Activated CD4-positive, alpha-beta T cell treated with anti-CD3 and anti-CD28 coated beads, Interleukin-2, amount 10 ng/mL, durations not matched to agents 7 days and 5 days (primary cell): ENCODE measurements at places on chromosomes 4 and X. TPM values are rescaled to one million over a fixed set of nuclear protein-coding genes. Genes with fewer than 3 reads are reported as not detected.

DNA sequence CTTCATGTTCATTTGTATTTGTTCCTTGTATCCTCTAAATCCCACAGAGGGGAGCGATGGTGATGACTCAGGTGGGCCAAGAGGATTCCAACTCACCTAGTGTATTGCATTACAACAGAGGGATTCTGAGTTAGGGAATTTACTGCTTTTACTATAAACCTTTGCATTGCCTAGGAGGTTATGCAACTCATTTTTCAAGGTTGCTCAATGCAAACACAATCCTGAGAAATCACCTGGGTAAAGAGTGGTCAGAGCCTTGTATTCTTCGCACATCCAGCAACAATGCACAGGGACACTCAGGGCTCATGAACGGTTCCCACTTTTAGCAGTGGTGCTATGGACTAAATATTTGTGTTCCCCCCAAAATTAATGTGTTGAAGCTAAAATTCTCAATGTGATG is 28.6 kb upstream of the LSM6 start:
- no peak overlapping the region for H3K4me3 ChIP-seq
- DNase-seq, result no peak
- H3K27me3 ChIP-seq, result peaks cover 2% of the 10 kb centered on the region
- H3K4me1 ChIP-seq, result no peaks in the 10 kb centered on the region
- H3K27ac ChIP-seq, result no peak overlapping the region

- H3K4me1 ChIP-seq, result peaks cover 13% of the 10 kb centered on the region
- peak; percentile 33 for DNase-seq
- H3K4me3 ChIP-seq, result peak overlapping the region; percentile 53
- peak overlapping the region; percentile 52 for H3K27ac ChIP-seq
- no peaks in the 10 kb centered on the region for H3K27me3 ChIP-seq
Observed at GRCh38 chr4:4502694-4503311, 39.0 kb downstream of the STX18 start.

DNA sequence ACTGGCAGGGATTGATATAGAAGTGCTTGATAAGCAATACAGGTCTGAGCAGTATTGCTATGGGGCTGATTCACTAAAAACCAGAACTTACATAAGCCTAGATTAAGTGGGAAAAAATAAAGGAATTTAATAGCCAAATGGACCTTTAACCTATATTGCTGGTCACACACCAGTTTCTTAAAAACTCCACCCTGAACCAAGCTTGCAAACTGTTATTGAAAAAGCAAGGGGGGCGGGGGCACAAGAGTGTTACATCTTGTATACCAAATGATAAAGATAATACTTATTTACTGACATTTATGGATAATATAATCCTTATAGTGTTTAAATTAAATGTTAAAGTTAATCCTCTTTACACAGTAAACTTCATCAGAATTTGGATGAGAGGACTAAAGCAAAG is 40.3 kb upstream of the PITX2 start:
- H3K36me3 ChIP-seq, result no peaks in the 10 kb centered on the region
- H3K27me3 ChIP-seq, result peaks cover 2% of the 10 kb centered on the region
- no peak overlapping the region for H3K27ac ChIP-seq
- no peaks in the 10 kb centered on the region for H3K4me1 ChIP-seq
- no peak overlapping the region for H3K4me3 ChIP-seq
- no peak for DNase-seq

DNA sequence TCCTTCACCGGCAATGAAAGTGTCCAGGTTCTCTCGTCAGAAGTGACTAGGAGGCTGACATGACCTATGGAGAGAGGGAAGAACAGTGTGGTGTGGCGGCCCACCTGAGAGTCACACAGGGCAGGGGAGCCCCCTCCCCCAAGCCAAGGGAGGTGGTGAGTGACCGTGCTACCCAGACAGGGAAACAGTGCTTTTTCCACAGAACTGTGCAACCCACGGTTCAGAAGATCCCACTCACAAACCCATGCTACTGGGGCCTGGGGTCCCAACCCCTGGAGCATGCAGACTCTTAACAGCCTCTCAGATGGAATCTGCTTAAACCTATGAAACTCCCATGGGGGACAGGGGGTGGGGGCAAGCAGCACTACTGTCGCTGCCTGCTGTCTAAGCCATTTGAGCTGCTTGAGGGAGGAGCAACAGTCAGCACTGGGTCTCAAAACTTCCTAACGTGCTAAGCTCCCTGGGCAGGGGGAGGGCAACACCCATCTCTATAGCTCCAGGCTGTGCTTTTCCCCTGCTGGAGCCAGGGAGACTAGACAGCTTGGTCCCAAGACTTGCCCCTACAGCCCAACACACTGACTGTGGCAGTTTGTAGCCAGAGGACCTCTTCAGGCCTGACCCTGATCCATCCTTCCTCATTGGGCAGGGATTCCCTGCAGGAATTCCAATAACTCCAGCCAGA is 850.4 kb upstream of the AADAT start:
- no peak for DNase-seq
- H3K27me3 ChIP-seq, result no peaks in the 10 kb centered on the region
- H3K27ac ChIP-seq, result no peak overlapping the region
- no peak overlapping the region for H3K4me3 ChIP-seq

DNA sequence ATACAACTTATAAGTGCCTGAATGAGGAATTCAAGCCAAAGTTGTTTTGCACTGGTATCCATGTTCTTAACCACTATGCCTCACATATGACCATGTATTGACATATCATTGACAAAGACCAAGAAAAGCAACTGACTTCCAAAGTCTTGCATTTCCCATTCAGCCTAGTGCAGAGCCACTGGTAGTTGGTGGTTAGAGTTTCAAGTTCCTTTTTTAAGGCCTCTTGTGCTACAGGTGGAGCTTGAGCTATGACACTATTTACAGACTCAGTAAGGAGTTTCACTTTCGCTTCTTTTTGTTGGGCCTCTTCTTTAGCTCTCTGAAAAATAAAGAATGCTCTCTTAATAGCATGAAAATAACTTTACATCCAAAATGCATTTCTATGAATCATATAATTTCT is 763.0 kb downstream of the DMD start:
- peaks cover 5% of the 10 kb centered on the region for H3K36me3 ChIP-seq
- DNase-seq, result peak; percentile 9
- H3K4me1 ChIP-seq, result peaks cover 20% of the 10 kb centered on the region
- H3K4me3 ChIP-seq, result no peak overlapping the region

- H3K4me3 ChIP-seq, result peak overlapping the region; percentile 2
- H3K4me1 ChIP-seq, result peaks cover 33% of the 10 kb centered on the region
- peak; percentile 84 for DNase-seq
- no peaks in the 10 kb centered on the region for H3K36me3 ChIP-seq
- peak overlapping the region; percentile 72 for H3K27ac ChIP-seq
Observed at GRCh38 chr4:17336524-17336961, 175.3 kb downstream of the QDPR start.

DNA sequence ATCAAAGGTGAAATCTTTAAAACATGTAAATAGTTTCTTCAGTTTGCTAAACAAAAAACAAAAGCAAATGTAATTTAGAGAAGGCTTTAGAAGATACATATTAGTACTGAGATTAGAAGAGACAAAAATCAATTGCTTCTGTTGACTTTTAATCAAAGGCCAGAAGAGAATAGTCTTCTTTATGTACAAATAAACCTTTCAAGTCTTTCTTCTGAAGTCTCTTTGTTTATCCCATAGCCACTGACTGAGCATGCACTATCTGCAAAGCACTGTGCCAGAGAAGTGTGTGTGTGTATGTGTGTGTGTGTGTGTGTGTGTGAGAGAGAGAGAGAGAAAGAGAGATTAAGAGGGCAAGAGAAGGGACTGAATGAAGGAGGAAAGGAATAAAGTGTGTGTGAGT is 198.4 kb downstream of the GLUD2 start:
- H3K36me3 ChIP-seq, result no peaks in the 10 kb centered on the region
- H3K27ac ChIP-seq, result no peak overlapping the region
- H3K27me3 ChIP-seq, result no peaks in the 10 kb centered on the region
- no peak overlapping the region for H3K4me3 ChIP-seq

DNA sequence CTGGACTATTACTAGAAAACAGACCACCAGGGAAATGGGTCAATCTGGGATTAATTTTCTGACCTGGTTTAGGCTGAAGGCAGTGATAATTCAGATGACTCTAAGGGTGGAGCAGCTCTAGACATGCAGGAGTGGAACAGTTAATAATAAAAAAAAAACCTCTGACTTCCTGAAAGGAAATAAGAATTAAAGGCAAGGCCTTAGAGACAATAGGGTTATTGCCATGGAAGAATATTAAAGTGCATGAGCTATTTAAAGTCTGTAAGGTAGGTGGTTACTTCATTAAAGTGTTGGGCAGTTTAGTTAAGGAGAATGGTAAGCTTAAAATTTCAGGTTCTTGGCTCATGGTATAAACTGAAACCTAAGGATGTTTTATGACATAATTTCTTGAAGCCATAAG is 14.6 kb upstream of the ADH5 start:
- no peaks in the 10 kb centered on the region for H3K36me3 ChIP-seq
- DNase-seq, result no peak
- H3K27ac ChIP-seq, result no peak overlapping the region
- peaks cover 3% of the 10 kb centered on the region for H3K4me1 ChIP-seq

DNA sequence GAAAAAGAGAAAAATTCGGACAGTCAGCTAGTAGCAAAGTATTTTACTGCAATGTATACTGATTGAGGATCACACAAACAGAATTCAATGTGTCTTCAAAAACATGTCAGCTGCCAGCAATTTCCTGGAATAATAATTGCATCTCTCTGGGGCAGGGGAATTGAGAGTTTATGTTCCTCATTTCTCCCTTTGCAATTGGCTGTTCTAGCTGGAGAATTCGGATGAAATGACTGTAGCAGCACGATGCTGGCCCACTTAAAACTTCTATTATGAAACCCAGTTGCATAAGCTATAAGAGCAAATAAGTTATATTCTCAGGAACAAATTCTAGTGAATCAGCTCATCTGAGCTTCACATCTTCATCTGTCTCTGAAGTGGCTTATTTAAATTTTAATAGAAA is 99.9 kb upstream of the CPEB2 start:
- no peak overlapping the region for H3K4me3 ChIP-seq
- DNase-seq, result no peak
- H3K27ac ChIP-seq, result no peak overlapping the region
- H3K27me3 ChIP-seq, result peaks cover 3% of the 10 kb centered on the region

DNA sequence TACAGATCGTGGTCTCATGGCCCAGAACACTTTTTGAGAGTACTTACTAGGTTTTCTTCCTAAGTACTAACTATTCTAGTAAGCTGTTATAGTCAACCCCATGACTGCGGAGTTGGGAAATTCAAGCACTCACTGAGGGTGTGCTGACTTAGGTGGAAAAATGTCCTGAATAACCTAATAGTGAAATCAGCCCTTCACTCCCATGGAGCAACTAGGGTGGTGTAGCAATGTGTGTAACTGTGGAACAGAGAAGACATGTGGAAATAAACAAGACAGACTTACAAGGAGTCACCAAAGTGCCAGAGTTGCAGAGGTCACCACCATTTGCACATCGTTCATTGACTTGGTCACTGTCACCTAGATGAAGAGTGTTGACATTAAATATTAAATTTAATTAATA is 12.1 kb upstream of the VSIG4 start:
- H3K27ac ChIP-seq, result no peak overlapping the region
- no peaks in the 10 kb centered on the region for H3K36me3 ChIP-seq
- DNase-seq, result no peak
- peaks cover 11% of the 10 kb centered on the region for H3K4me1 ChIP-seq
- H3K27me3 ChIP-seq, result no peaks in the 10 kb centered on the region

- H3K4me1 ChIP-seq, result no peaks in the 10 kb centered on the region
- no peak overlapping the region for H3K4me3 ChIP-seq
- DNase-seq, result no peak
- H3K27me3 ChIP-seq, result no peaks in the 10 kb centered on the region
Observed at GRCh38 chrX:100864657-100865391, 9.3 kb downstream of the NOX1 start.

DNA sequence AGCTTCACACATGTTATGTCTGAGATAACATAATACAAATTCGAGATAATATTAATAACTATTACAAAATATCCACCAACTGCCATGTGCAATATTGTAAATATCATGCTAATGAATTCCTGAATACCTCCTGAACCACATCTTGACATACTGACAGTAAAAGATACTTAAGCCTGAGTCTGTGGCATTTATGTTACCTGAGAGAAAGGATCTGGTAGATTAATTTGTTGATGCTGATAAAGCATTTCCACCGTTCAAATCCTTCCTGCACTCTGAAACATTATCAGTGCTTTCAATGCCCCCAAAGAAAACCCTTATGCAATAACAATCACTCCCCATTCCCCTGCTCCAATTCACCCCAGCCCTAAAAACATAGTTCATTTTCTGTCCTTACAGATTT is 38.8 kb upstream of the ADGRA3 start:
- no peaks in the 10 kb centered on the region for H3K36me3 ChIP-seq
- H3K27me3 ChIP-seq, result no peaks in the 10 kb centered on the region
- H3K27ac ChIP-seq, result no peak overlapping the region
- no peaks in the 10 kb centered on the region for H3K4me1 ChIP-seq
- H3K4me3 ChIP-seq, result no peak overlapping the region

DNA sequence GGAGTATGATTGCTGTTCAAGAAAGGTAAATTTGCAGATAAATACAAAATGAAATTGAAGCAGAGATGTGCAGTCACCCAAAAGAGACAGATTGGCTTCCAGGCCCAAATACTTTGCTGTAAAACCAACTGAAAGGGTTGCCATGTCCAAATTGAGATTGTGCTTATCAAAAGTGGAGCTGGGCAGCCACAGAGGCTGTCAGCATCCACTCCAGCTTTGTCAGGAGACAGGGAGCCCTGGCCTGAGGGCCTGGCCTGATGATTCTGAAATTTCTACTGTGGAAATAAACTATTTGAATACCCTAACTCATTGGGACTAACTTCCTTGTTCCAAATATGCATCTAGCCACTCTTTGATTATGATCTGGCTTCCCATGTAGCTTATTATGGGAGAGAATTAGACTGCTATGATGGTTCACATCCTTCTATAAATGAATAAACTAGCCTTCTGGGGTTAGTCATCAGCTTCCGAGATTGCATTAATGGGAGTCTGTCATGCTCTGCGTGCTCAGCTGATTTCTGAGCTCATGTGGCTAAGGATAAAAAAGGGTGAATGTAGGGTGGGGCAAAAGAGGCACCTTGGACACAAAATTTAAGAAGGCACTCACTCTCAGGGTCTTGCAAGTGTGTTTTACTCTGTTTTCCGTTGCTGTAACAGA is 48.2 kb downstream of the SLC34A2 start:
- H3K36me3 ChIP-seq, result no peaks in the 10 kb centered on the region
- H3K4me3 ChIP-seq, result no peak overlapping the region
- DNase-seq, result no peak
- no peaks in the 10 kb centered on the region for H3K4me1 ChIP-seq
- H3K27me3 ChIP-seq, result no peaks in the 10 kb centered on the region

GRCh38 chr4:100799761-100800539 is 282.1 kb upstream of the EMCN start:
- H3K27me3 ChIP-seq, result no peaks in the 10 kb centered on the region
- H3K4me3 ChIP-seq, result no peak overlapping the region
- DNase-seq, result no peak
- no peaks in the 10 kb centered on the region for H3K36me3 ChIP-seq

DNA sequence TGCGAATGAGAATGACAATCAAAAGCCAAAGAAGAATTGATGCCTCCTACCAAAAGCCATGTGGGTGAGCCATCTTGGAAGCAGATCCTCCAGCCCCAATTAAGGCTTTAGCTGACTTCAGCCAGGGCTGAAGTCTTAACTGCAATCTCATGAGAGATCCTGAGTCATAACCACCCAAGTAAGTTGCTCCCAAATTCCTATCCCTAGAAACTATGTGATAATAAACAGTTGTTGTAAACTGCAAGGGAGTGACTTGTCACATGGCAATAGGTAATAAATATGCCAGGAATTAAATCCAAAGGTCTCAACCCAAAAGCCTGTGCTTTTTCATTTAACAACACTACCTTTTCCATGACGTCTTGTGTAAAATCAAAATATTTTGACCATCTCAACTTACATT is 154.2 kb upstream of the TBL1X start:
- peaks cover 6% of the 10 kb centered on the region for H3K4me1 ChIP-seq
- H3K27me3 ChIP-seq, result no peaks in the 10 kb centered on the region
- no peaks in the 10 kb centered on the region for H3K36me3 ChIP-seq
- H3K4me3 ChIP-seq, result no peak overlapping the region
- H3K27ac ChIP-seq, result no peak overlapping the region

Gene PHOX2B
- not detected for total RNA-seq

Gene SHROOM2
- not detected for total RNA-seq

Gene TRIM75
- not detected for total RNA-seq

Gene TRO
- 0.54 TPM for total RNA-seq

Gene RTL9
- total RNA-seq, result not detected
